IPS-NIHi11 (cell line): ENCODE measurements at places on chromosomes 3 and 15.

- DNase-seq: no peak
Observed at GRCh38 chr3:52350981-52351761, 35.1 kb downstream of the DNAH1 start.

- DNase-seq: no peak
Observed at GRCh38 chr15:47194718-47195117, 522.6 kb upstream of the SEMA6D start.

- DNase-seq: no peak
Observed at GRCh38 chr15:80015156-80015555, 44.2 kb upstream of the BCL2A1 start.

DNA sequence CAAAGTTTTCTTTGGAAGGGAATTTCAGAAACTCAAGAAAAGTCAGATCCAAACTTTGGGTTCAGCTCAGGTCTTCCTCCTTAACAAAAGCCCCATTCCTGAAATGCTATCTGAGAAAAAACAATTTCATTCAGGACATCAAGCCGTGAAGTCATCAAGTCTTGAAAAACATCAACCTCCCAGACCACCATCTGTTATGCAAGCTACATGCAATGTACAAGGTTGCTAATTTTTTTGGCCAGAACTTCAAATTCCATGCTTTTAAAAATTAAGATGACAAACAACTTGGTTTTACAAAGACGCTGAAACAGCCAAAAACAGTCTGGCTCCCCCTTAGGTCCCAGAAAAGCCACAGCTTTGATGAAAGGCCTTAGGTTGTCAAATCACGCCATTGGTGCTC, 53.9 kb upstream of the WNT5A start:
- no peak for DNase-seq

GRCh38 chr3:25454005-25454927, 26.2 kb downstream of the RARB start:
- no peak for DNase-seq

DNA sequence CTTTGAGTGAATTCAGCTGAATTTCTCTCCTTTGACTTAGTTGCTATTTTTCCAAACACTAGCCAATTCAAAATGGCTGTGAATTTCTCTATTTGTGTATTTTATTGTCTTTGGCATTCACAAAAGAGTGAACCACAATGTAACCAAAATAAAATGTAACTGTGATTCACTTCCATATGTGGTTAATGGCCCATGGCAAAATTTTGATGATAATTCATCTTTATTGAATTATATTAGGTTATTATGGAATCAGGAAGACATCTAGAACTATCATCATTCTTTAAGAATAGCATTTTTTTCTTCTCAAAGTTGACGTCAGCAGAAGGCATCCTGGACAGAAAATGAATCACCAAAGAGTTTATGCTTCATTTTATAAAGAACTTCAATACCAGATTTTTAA, 705.3 kb upstream of the NAALADL2 start:
- DNase-seq: no peak
